Stimulated activated CD8-positive, alpha-beta memory T cell treated with anti-CD3 and anti-CD28 coated beads, Interleukin-7, amount 100 ng/mL, for 1 hour (primary cell): ENCODE measurements at places on chromosomes 13 and 19.

DNA sequence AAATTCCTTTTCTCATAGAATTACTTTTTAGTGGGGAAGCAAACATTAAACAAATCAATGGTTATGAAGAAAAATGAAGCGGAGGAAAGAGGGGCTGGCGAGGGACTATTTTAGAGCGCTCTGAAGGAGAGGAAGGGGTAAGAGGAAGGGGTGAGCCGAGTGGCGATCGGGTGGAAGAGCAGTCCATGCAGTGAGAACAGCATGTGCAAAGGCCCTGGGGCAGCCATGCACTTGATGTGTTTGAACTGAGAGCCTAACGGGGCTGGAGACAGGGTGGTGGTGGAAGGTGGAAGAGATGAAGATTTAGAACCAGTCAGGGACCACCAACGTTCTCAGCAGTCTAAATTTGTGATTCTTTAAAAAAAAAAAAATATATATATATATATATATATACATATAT is 14.4 kb upstream of the NOP53 start:
- DNase-seq, result no peak

- DNase-seq, result no peak
Measured at GRCh38 chr13:52878831-52879230, 30.4 kb upstream of the PCDH8 start.

DNA sequence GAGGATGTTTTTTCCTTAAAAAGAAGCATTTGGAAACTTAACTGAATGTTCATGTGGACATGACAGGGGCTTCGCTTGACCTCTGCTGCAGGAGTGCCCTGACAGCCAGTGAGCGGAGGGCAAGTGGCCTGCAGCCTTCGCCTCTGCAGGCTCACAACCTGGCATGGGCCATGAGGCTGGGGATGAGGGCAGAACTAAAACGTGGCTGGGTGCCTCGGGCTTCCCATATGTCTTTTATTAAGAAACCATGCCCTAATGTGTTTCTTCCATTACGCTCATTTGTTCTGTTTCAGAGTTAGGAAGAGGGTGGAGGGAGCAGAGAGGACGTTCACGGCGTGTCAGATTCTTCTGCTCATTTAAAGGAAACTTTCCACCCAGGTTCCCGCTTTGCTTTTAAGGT is 2.9 kb downstream of the ARHGEF7 start:
- DNase-seq, result no peak

DNA sequence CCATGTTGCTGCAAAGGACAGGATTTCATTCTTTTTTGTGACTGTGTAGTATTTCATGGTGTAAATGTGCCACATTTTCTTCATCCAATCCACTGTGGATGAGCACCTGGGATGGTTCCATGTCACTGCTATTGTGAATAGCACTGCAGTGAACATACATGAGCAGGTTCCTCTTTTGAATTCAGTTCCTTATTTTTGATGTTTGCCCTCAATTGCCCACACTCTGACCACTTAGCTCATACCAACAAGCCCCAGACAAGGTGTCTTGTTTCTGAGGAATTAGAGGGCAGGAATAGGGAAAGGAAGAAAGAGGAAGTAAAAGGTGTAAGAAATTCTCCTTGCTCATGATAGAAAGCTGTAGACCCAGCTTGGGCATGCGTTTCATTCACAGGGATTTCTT is 244.2 kb upstream of the ZNF507 start:
- DNase-seq, result no peak

- DNase-seq, result no peak
Measured at GRCh38 chr13:94712812-94713560, 641 bp upstream of the SOX21 start.

DNA sequence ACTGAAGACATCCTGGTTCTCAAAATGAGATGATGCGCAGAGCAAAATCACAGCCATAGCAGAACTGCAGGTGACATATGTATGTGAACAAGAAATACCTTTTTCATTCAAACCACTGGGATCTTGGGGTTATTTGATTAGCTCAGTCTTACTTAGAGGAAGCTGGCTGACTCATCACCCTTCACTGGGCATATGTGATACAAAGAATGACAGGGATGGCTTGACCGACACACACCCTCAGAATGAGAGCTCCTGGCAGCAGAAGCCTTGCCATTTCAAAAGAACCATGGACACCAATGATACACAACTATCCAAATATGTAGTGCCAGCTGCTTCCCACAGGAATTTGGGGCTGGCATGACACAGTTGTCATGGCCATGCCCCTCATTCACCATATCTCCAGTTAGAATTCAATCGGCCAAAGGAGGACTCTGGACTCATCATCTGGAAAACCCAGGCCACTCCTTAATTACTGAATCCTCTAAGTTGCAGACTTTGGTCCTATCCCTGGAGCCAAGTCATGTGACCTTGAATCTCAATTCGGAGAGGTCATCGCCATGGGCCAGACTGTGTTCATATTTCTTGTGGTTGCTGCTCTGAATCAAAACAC is 115.8 kb downstream of the KATNAL1 start:
- no peak for DNase-seq

GRCh38 chr19:55481148-55481793 is 3.7 kb upstream of the NAT14 start:
- no peak for DNase-seq

DNA sequence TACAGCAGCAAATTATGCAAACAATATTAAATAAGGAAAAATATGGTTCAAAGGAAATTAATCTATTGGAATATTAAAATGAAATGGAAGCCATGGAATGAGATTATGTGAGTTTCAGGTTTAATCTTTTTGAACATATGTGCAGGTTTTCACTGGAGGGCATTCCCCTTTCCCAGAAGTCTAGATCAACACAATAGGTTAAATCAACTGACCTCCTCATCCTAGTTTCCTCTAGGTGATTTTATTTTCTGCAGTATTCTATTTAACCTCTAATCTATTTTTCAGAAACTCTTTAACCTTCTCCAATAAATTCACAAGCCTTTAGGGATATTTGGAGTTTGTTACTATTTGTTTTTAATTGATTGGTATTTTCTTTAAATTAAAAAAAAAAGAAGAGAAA is 2657.6 kb upstream of the PCDH20 start:
- no peak for DNase-seq

- no peak for DNase-seq
Measured at GRCh38 chr19:37942516-37942902, 35.5 kb downstream of the SIPA1L3 start.

GRCh38 chr19:5559804-5560133 is 8.0 kb downstream of the TINCR start:
- DNase-seq, result no peak

- no peak for DNase-seq
Measured at GRCh38 chr19:56131651-56132050, 9.4 kb upstream of the ZNF444 start.

DNA sequence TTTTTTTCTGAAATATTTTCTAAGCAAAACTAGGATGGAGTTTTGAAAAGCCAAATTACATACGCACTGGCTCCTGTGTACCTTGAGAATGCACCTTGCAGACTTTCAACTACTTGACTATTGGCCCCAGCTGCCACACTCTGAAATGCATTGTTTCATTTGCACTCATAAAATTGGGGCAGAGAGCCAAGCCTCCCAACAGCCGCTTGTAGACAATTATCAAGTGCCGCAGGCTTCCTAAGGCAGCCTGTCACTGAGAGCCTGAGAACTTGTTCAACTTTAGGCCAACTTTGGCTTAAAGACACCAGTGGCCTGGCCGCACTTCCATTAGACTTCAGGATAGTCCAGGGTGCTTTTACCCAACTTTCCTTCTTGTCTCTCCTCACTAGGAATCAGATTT is 115.7 kb upstream of the STARD13 start:
- no peak for DNase-seq
